Stimulated activated CD8-positive, alpha-beta memory T cell treated with anti-CD3 and anti-CD28 coated beads, Interleukin-15, amount 100 ng/mL, for 24 hours (primary cell): ENCODE measurements at places on chromosomes 2 and 18.

DNA sequence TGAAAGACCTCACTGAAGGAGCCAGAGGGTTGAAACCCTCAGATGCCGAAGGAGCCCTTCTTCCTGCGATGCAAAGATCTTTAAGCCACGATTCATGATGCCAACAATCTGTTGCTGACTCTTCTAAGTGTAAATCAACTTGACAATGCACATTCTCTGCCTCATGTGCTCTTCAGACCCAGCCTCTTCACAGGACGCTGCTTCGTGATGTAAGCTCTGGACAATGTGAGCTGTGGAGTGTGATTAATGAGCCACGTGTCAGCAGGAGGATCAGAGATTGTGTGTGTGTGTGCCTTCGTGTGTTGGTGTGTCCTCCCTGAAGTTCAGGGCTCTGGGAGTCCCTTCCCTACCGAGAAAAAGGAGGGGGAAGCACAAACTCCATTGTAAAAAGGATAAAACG is 26.5 kb upstream of the TWIST2 start:
- no peak for DNase-seq

- no peak for DNase-seq
Measured at GRCh38 chr2:5587766-5588165, 104.4 kb upstream of the SOX11 start.

- no peak for DNase-seq
Measured at GRCh38 chr2:19673213-19673791, 228.5 kb downstream of the TTC32 start.

- no peak for DNase-seq
Measured at GRCh38 chr2:74537140-74537539, 7.4 kb downstream of the HTRA2 start.

GRCh38 chr2:233262562-233262961 is 11.1 kb downstream of the ATG16L1 start:
- no peak for DNase-seq

- DNase-seq: no peak
Measured at GRCh38 chr2:46632349-46632748, 153.0 kb downstream of the TMEM247 start.

DNA sequence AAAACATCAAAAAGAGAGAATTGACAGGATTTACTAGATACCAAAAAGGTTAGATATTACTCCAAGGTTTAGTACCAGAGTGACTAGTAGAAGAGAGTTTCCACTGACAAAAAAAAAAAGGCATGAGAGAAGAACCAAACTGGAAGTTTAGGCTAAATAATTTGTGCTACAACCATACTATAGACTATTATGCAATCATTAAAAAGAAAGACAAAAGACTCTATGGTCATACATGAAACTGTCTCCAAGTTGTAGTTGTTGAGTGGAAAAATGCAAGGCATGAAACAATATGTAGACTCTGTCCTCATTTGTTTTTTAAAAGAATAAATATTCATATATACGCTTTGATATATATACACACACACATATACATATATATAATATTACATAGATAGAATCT is 1.7 kb upstream of the EXOC6B start:
- DNase-seq: no peak

- DNase-seq: peak; percentile 31
Measured at GRCh38 chr2:234288974-234289455, 207.9 kb downstream of the ARL4C start.

DNA sequence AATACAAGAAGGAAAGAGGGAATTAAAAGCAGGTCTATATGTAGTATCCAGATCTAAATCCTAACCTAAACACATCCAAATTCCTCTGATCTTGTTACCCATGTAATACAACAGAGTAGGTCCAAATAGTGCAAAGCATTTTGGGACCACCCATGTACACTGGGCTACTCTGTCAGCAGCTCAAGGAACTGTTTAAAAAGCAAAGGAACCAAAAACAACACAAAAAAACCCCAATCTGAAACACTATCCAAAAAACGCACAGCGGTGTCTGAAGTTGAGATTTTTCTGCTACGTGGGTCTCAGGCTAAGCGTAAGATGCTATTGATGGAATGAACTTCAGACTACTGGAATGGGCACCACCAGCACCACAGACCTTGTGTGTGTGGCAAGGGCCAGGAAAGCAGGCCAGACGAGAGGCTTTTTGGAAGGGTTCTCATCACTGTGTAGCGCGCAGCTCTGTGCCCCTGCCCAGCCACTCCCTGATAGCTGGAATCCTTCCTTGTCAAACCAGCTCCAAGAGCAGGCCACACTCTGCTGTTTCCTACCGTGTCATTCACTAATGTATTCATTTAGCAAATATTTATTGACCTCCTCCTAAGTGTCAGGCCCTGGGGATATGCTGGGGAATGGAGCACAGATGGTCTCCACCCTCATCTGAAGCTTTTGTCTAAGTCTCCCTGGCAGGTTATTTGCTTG is 101.4 kb downstream of the COLEC12 start:
- no peak for DNase-seq

DNA sequence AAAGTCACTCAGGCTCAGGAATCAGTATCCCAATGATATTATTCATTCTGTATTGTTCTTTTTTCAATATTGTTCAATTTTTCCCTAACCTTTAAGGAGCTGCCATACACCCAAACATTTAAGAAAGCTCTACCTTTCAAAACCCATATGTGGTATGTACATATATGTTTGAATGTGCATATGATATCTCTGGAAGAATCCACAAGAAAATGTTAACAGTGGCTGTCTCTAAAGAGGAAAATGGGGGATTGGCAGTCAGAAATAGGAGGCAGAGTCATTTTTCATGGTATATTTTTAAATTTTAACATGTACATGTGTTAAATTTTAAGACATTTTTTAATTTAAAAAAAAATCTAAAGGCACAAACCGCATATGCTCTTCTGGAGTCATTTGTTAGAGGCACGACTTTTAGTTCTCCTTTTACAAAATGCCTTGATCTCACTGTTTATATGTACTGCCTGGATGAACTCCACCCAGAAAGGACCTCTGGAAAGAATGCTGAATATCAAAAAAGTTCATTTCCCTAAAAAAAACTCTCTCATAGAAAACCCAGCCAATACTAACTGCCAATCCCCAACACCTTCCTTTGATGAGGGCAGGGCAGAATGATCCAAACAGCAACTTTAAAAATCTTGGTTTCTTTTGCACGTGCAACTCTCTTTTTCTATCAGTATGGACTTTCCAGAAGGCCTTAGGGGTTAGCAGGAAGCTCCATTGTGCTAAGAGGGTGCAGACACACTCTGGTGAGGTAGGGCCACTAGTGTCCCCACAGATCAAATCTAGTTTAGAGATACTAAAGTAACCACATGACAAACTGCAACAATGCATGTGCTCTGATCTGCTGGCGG is 23.6 kb downstream of the KCTD1 start:
- no peak for DNase-seq

GRCh38 chr2:230849633-230850357 is 14.9 kb upstream of the ITM2C start:
- peak; percentile 65 for DNase-seq

- DNase-seq: no peak
Measured at GRCh38 chr2:219120082-219120481, 40.5 kb downstream of the NHEJ1 start.

GRCh38 chr2:219886615-219887014 is 259.2 kb downstream of the SLC4A3 start:
- DNase-seq: no peak

DNA sequence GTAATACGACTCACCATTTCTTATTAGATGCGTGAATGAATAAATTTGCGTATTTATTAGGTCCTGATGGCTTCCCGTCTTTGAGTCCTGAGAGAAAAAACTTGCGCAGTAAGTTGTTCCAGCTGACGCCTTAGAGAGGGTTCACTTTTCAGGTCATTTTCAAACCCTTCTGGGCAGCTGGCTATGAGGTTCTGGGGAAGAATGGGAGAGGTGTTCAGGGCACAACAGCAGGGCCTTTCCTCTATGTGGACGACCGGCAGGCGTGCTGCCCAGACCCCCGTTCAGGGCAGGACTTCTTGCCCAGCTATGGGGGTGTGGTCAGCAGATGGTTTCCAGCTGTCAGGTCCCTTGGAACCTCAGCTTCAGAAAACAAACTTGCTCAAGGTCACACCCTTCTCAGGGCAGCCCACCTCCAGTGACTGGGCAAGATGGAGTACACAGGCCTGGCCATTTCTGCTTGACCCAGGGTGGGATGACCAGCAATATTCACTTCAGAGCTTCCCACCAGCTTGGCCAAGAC is 61.1 kb upstream of the TNP1 start:
- DNase-seq: no peak

GRCh38 chr18:45940724-45941123 is 26.4 kb downstream of the EPG5 start:
- no peak for DNase-seq

- no peak for DNase-seq
Measured at GRCh38 chr18:79707671-79708070, 28.1 kb downstream of the CTDP1 start.
